ENCODE measurements at places on chromosomes 2 and 18. TPM values are rescaled to one million over a fixed set of nuclear protein-coding genes. Genes with fewer than 3 reads are reported as not detected.

The HOXD4 gene
- total RNA-seq, result not detected

The DSG4 gene
- total RNA-seq, result not detected

The DPYSL5 gene
- total RNA-seq, result not detected

The ARHGEF4 gene
- total RNA-seq, result 0.07 TPM

The ZNF385B gene
- total RNA-seq, result not detected

The MZT2B gene
- 329 TPM for total RNA-seq

The REEP1 gene
- 0.19 TPM for total RNA-seq

All from activated CD4-positive, alpha-beta T cell treated with anti-CD3 and anti-CD28 coated beads, Interleukin-2, amount 10 ng/mL, durations not matched to agents 24 days and 14 days (primary cell).